ENCODE measurements at places on chromosomes 7 and 10.

DNA sequence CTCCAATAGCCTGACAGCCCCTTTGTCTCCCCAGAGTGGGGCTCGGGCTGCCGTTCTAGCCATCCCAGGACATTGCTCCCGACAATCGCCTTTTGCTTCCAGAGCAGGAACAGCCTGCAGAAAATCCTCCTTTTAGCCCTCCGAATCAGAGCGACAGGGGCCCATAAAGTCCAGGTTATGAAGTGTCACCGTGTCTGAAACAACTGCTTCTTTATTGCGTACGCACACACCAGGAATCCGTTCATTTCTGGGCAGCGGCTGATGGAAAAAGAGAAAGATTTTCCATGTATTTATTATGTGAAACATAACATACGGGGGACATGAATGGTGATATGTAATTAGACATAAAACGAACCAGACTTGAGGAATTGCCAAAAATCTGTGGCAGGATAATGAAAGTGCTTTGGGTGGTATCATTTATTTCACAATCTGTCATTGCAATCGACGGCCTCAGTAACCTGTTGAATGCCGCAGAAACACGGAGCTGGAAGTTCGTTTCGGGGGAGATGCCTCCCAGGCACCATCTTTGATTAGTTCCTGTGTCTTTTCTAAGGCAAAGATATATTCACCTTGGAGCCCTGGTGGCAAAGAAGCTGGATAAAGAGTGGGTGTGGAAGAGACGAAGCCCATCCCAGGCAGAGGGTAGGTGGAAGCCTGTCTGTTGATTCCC lies 48.1 kb downstream of the FAM241B start:
- DNase-seq, result no peak

DNA sequence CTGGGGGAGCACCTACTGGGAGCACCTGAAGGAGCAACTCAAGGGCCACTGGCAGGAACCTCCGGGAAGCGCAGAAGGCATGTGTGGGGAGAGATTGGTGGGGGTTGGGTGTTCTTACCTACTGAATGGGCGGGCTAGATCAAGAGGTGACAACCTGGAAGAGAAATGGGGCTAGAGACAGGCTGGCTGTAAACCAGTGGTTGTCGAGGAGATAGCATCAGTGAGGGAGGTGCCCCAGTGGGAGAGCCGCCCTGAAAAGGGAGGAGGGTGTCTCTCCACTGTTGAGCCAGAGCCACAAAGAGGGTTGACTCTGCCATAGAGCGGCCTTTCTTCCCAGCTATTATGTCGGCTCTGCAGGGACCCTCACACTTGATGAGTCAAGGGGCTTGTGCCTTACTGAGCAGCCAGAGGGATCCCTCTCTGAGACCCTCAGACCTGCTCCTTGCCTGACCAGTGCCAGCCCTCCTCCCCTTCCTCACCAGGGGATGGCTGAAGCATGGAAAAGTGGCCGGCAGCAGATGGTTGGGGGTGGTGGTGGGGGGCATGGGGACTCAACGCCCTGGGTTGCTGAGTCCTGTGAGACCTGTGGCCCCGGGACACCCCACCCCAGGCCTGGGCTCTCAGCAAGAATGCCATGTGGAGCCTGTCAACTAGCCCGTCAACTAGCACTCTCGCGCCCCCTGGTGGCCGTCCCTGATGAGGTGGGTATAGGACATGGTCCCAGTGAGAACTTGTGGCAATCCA lies 36.4 kb upstream of the PURB start:
- peak; percentile 62 for DNase-seq

- no peak for DNase-seq
These were observed 35.1 kb downstream of the ZNF438 start for GRCh38 chr10:30996481-30997005.

DNA sequence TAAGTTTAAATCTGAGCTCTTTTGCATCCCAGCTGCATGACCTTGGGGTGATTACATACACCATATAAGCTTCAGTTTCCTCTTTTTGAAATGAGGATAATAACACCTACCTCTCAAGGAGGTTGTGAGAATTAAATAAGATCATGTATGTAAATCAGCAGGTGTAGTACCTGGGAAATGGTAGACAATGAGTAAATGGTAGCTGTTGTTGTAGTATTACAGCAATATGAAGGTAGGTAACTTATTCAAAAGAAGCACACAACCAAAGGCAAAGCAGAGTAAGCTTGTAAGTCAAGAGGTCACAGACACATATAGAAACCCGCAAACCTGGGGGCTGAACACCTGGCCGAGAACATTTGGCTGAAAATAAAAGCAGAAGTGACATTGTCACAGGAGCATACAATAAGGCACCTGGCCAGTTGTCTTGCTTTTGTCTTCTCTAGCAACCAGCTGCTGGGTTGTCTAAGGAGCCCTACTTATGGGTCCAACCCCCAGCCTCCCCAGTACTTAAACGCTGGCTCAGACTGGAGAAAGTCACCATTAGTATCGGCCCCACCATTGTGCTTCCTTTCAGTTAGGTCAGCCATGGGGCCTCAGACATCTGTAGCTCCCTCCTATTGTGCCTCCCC lies 203.6 kb upstream of the MKLN1 start:
- no peak for DNase-seq

GRCh38 chr10:114058297-114058696 lies 14.6 kb downstream of the ADRB1 start:
- no peak for DNase-seq

DNA sequence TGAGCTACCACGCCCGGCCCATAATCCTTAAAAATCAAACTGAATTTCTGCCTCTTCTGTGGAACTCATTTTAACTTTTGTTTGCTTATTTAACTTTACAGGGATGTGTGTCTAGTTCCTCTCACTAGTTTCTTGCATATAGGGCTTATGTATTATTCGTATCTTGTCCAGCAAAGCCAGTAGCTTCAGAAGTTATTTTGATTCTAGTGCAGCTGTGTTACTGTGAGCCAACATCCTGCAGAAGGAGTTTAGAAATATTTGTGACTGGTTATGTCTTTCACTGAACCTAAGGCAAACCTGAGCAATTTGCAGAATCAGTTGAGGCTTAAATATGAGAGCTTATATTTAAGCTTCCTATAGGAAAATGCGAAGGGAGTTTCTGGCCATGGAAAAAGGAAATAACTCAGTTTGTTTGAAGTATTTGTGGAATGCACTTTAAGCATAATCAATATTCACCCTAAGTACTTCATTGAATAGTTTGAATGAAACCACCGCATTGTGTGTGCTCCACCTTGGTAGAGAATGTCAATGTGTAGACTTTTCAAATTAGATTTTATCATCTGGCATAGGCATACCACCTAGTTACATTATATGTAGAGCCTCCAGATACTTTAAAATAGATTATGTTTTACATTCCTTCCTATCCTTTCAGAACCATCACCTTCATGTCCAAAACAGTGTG lies 90.8 kb downstream of the MCU start:
- DNase-seq, result no peak

DNA sequence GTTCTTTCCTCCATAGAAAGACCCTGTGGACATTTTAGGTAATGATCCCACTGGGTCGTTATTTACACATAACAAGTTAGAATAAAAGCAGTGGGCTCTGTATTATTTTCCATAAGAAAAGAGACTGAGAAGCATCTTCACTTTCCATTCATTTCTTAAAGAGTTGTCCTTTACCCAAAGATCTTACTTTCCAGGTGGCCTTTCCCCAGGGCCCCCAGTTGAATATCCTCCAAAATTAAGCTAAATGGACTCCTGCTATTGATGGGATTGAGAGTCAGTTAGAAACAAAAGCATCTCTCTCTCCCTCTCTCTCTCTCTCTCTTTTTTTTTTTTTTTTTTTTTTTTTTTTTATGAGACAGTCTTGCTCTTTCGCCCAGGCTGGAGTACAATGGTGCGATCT lies 224.8 kb downstream of the KIAA1217 start:
- DNase-seq, result no peak

DNA sequence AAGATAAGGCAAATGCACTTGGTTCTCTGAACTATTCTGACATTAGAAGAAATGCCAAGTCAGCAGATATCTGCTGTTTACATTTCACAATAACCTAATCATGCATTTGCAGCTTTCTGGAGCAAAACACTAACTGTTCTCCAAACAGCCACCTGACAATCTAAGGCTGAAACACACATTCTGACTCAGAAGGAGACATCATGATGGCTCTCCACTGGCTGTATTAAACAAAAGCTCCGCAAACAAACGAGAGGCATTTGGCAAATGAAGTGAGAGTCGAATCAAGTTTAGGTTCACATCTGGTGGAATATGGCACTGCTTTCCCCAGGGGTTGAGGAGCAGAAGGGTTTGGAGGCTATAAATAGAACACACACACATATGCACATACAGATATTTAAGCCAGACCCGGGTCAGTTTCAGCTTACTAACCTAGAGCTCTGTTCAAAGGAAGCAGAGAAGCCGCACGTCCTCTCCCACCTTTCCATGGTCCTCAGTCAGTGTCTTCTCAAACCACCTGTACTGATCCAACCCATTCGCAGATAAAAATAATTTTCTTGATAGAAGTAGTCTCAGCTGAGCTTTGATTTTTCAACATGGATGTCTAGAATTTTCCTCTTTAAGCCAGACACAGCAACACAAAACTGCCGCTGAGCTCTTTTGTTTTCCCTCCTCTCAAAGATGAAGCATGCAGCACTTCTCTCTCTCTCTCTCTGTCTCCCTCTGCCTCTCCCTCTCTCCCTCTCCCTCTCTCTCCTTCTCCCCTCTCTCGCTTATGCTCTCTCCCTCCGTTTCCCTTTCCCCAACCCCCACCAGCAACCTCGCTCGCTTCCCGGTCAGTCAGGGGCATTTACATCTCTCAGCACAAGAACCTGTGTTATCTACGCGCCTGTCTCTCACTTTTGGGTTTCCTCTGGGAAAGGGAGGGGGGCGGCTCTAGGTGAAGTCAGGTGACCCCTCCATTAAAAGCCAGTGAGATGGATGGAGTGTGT lies 682.8 kb downstream of the MAGI2 start:
- DNase-seq, result peak; percentile 26

DNA sequence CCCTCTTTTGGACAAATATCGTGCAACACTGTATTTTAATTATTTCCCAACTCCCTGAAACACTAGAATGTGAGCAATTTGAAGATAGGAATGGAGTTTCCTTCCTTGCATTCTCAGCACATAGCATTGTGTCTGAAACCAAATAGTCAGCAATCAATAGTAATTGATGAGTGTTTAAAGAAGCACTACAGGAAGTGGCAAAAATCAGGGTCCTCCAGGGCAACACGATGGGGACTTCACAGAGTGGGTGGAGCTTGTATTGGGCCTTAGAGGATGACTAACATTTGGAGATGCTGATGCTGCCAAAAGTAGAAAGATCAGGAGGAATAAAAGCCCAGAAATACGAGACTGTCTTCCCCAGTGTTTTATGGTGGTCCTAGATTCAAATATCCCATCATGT lies 94.9 kb downstream of the NPSR1 start:
- no peak for DNase-seq

DNA sequence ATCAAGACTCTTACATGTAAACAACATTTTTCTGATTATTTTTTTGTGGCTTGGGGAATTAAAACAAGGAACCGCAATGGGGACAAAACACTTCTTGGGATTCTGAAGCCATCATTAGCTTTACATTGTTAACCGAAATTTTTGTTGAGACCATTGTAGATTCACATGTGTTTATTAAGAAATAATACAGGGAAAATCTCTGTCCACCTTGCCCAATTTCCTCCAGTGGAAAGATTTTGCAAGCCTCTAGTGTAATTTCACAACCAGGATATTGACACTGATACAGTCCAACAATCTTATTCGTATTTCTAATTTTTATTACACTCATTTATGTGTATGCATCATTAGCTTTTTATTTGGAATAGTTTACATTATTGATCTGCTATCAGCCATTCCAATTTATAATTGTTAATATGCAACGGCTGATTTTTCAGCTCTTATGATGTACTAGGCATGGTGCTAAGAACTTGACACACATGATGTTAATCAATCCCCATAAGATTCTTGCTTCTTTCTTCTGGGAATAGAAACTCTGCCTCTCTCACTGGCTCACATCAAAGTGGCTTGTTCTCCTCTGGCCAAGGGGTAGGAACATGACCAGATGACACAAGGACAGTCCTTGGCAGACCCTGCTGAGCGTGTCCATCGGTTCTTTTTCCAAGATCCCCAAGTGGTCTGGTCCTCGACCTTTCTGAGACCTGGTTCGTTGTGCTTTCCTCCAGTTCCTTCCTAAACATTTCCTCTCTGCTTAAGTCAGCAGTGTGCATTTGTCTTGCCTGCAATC lies 137.6 kb downstream of the ADAM12 start:
- DNase-seq, result no peak

GRCh38 chr7:46603296-46603752 lies 682.3 kb upstream of the IGFBP3 start:
- no peak for DNase-seq

- peak; percentile 68 for DNase-seq
These were observed 63.4 kb upstream of the DNAJB6 start for GRCh38 chr7:157273208-157274093.

- DNase-seq, result peak; percentile 48
These were observed 32.8 kb upstream of the ARHGAP12 start for GRCh38 chr10:31961277-31962074.

- no peak for DNase-seq
These were observed 1040.0 kb downstream of the SORCS3 start for GRCh38 chr10:105681051-105681450.

GRCh38 chr7:63067897-63068585 lies 930.6 kb upstream of the ZNF722 start:
- DNase-seq, result no peak

DNA sequence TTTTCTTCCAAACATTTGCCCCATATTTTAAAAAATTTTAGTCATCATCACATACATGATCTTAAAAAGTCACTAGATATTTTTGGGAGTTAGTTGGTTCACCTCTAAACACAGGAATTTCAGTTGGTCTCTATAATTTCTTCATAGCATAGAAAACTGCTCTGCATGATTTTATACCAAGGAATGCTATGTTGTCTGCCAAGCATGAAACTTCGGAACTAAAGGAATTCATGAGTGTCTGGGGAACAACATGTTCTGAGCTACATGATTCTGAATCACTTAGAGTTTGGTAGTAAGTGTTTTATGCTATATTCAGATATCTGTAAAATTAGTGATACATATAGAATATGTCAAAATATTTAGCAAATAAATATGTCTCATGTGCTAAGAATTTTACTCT lies 957.8 kb downstream of the GATA3 start:
- DNase-seq, result peak; percentile 78

GRCh38 chr7:28187012-28187411 lies 6.4 kb upstream of the JAZF1 start:
- DNase-seq, result no peak

GRCh38 chr10:70756700-70757360 lies 28.3 kb downstream of the TBATA start:
- DNase-seq, result peak; percentile 6

- peak; percentile 87 for DNase-seq
These were observed 678.2 kb downstream of the GRM8 start for GRCh38 chr7:126574276-126575250.

DNA sequence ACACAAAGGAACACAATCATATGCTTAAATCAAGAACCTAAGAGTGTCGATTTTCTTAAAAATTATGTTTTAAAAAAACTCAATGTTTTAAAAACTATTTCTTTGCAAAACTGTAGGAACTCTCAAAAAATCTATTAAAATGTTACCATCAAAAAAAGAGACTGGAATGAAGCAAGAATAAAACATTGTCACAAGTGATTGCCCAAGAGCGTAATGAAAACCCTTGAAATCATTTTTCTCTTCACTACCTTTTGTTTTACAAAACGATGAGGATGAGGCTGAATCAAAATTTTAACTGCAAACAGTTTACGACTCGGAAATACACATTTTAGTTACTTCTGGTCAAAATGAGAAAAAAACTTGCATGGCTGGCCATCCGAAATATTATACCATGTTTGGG lies 855 bp downstream of the YME1L1 start:
- no peak for DNase-seq

- DNase-seq, result no peak
These were observed 350.2 kb downstream of the TYW1 start for GRCh38 chr7:67346876-67347275.

GRCh38 chr10:93152136-93152535 lies 78.4 kb downstream of the CYP26A1 start:
- DNase-seq, result peak; percentile 89
